CD4-positive, alpha-beta T cell treated with Interleukin-4 for 4 hours (primary cell): ENCODE measurements at places on chromosomes 5 and 9.

DNA sequence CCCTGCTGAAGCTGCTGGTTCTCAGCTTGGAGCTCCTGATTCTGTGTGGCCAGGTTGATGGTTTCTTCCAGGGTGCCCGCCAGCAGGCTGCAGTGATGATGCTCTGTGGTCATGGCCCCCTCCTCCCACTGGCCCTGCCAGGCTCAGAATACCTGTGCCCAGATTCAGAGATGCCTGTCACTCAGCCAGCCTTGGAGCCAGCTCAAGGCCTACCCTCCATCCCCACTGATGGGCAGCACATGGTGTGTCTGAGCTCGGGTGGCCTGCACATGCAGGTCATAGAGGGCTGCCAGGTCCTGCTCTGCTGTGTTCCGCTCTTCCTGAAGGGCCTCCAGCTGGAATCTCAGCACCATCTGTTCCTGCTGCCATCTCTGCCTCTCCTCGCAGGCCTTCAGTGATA is 5.4 kb downstream of the SLC35A4 start:
- DNase-seq: no peak

DNA sequence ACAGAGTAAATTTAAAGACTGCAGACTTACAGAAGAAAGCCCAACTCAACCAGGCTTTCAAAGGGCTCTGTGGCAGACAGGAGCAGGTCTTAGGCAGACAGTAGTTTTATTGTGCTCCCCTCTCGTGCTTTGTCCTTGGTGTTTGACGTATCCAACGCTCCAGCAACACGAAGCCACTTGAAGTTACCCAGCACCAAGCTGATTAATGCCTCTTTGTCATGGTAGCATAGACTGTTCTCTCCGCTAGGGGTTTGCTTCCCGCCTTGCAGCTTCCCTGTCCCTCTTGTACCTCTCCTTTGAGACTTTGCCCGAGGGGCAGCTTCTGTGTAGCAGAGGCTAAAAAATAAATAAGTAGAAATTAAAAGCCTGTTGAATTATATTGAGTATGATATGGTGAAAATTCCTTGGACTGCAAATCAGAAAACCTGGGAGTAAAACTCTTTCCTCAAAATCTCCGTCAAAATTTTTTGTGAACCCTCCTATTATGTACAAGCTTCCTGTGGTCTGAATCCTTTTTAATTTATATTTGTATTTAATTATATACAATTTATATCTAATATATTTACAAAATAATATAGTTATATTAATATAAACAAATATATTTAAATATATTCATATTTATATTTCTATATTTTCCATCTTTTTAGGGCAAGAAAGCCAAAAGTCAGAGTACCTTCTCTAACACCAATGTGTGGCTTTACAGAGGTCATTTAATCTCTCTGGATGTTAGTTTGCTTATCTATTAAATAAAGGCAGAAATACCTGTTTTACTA is 405.4 kb downstream of the DMAC1 start:
- DNase-seq: no peak

GRCh38 chr5:115977988-115978387 is 15.7 kb downstream of the LVRN start:
- no peak for DNase-seq

- no peak for DNase-seq
These were observed 110.4 kb upstream of the FAM174A start for GRCh38 chr5:100424787-100425186.

DNA sequence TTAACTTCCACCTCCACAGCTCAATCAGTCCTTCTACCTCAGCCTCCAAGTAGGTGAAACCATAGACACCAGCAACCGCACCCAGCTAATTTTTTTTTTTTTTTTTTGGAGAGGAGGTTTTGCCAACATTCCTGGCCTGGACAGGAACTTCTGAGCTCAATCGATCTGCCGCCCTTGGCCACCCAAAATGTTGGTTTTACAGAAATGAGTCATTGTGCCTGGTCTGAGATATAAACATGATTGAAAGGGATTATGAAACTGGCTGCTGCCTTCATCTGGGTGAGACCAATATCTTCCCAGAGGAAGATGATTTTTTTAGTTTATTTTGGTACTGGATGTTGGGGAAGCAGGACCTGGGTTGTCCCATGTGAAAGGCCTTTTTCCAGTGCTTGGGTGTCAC is 9.2 kb downstream of the TAF11L12 start:
- DNase-seq: no peak

DNA sequence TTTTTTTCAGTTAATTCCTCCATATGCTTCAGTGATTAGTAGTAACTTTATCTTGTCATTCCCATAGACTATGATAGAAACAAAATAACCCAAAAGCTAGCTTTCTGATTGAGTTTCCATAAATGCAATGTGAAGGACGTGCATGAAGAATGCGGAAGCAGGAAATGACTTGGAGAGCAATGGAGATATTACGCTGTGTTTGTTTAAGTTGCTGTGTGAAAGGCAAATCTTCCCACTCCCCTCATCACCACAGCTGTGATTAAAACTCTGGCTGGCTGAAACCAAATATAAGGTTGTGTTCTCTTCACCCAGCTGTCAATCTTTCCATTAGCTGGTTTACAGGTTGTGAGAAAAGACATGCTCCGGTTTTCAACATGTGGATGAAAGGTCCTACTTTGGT is 83.9 kb downstream of the NR2F1-AS1 start:
- DNase-seq: no peak
